ENCODE measurements at places on chromosomes 6 and 20. TPM values are rescaled to one million over a fixed set of nuclear protein-coding genes. Genes with fewer than 3 reads are reported as not detected.

Gene PRRT1
- polyA plus RNA-seq: 27.7 TPM

Gene PRL
- 0.58 TPM for polyA plus RNA-seq

Gene UBE3D
- polyA plus RNA-seq: 3.3 TPM

Gene UBD
- 4.2 TPM for polyA plus RNA-seq

Gene LRFN2
- polyA plus RNA-seq: 0.68 TPM

Gene PLCB1
- 8.3 TPM for polyA plus RNA-seq

Gene GMDS
- polyA plus RNA-seq: 20.6 TPM

Gene C20orf141
- polyA plus RNA-seq: not detected

Gene RIPK1
- polyA plus RNA-seq: 10.4 TPM

Gene ADAT2
- polyA plus RNA-seq: 1.9 TPM

Gene MMS22L
- polyA plus RNA-seq: 3.4 TPM

Gene PARD6B
- 0.91 TPM for polyA plus RNA-seq

Gene C6orf15
- polyA plus RNA-seq: not detected
